ENCODE measurements at places on chromosomes 3 and 15. TPM values are rescaled to one million over a fixed set of nuclear protein-coding genes. Genes with fewer than 3 reads are reported as not detected.

- DNase-seq: no peak
These were observed 625.9 kb upstream of the ADAMTS9 start for GRCh38 chr3:65313666-65314065.

GRCh38 chr15:50083424-50084025, 35.5 kb downstream of the ATP8B4 start:
- no peak for DNase-seq

Gene OSBPL10
- total RNA-seq: 14.0 TPM

DNA sequence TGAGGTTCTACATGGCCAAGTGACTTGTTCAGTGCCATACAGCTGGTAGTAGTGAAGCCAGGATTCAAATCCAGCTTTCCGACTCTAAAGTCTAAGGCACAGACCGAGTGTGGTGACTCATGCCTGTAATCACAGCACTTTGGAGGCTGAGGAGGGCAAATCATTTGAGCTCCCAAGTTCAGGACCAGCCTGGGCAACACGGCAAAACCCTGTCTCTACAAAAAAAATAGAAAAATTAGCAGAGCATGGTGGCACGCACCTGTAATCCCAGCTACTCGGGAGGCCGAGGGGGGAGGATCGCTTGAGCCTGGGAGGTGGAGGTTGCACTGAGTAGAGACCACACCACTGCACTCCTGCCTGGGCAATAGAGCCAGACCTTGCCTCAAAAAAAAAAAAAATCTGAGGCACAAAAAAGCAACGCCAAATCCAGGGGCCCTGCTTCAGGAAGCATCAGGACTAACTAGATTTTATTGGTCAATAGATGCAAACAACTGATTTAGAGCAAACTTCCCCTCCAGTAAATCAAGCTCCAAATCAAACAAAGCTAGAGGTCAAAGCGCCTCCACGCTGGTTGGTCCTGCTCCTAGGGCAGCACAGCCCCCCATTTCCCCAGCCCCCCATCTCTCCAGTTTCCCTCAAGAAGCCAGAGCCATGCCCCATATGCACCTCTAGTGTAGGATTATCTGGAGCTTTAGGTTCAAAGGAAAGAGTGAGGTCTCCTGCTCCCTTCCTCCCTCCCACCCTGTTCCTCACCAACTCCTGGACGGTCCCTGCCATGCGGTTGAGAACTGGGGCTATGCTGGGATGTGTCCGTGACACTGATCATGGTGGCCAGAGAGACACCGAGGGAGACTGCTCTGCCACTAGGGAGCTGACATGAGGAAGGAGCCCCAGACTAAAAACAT, 2.9 kb upstream of the TNK2 start:
- peak; percentile 44 for DNase-seq

All from Daoy (cell line).